ENCODE measurements at places on chromosomes 4 and X.
A peak's percentile ranks its signal among the peaks of the same experiment; 100 is the strongest.

GRCh38 chr4:88320780-88321373 lies 36.5 kb upstream of the PPM1K start:
- DNase-seq, result no peak

GRCh38 chr4:123386609-123387008 lies 10.0 kb upstream of the SPRY1 start:
- DNase-seq, result no peak

- peak; percentile 77 for DNase-seq
Measured at GRCh38 chr4:123479944-123480343, 83.3 kb downstream of the SPRY1 start.

DNA sequence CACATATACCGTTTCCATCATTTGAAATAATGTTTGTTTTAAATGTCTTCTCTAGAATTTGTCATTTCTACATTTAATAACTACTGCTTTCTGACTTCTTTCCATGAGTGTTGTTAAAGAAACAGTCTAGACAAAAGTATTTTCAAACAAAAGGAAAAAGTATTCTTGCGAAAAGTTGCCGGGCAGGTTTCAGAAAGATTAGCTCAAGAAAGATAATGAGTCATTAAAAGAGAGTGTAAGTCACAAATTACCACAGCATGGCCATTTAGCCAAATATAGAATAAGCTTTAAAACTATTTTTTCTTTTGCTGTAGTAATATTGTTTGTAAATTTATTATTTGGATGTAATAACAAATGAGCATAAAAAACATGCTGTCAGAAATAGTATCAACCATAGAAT lies 493.0 kb downstream of the TLL1 start:
- DNase-seq, result no peak

- DNase-seq, result no peak
Measured at GRCh38 chr4:3827616-3828492, 61.7 kb downstream of the ADRA2C start.
